Activated CD4-positive, CD25-positive, alpha-beta regulatory T cell treated with anti-CD3 and anti-CD28 coated beads, Interleukin-2, amount 50 U/mL, for 72 hours (primary cell): ENCODE measurements at places on chromosomes 13 and 19.

GRCh38 chr19:772730-773436 lies 22.0 kb downstream of the MISP start:
- DNase-seq, result no peak

DNA sequence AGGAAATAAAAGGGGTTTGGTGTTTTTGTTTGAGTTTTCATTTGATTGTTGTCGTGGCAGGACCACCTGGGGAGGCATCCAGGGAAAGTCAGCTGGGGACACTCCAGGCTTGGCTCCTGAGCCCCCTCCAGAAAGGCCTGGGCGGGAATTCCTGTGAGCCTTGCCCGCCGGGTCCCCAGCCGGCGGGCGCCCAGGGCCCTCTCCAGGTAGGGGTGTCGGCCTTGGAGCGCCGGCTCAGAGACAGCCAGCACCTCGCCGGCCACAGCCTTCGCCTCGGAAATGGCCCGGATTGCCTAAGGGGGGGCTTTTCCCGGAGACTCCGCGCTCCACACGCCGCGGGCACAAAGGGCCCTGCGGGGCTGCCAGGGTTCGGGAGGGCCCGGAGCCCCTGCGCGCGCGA lies 125.0 kb downstream of the TNFRSF19 start:
- DNase-seq, result no peak

DNA sequence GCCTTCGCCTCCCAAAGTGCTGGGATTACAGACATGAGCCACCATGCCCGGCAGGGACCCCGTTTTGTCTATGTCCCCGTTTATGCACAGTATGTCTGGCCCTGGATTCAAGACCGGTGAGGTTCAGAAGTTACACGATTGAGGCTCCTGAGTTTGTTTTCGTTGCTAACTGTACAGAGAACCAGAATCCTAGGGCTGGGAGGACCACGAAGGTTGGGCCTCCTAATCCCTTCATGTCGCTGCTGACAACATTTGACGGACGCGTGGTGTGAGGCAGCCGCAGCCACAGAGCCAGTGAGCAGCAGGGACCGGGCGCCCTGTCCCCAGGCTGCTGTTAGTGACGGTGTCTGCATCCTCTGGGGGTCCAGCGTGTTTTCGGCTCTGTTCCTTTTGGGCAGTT lies 91.4 kb downstream of the ATP11A start:
- DNase-seq, result no peak

DNA sequence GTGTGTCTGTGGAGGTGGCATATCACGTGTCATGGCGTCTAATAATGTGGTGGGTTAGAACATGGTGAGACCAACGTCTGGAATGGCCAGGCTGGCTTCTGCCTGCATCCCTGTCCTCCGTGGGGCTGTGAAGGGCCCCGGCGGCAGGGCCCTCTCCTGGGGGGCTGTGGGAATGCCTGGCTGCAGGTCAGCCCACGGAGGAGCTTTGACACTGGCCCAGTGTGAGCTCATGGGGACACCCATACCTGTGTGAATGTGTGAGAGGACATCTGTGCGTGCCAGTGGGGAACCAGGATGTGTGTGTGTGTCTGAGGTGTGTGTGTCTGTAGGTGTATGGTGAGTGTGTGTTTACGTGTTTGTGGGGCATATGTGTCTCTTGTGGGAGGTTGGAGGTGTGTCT lies 300.1 kb downstream of the TEX29 start:
- DNase-seq, result no peak

DNA sequence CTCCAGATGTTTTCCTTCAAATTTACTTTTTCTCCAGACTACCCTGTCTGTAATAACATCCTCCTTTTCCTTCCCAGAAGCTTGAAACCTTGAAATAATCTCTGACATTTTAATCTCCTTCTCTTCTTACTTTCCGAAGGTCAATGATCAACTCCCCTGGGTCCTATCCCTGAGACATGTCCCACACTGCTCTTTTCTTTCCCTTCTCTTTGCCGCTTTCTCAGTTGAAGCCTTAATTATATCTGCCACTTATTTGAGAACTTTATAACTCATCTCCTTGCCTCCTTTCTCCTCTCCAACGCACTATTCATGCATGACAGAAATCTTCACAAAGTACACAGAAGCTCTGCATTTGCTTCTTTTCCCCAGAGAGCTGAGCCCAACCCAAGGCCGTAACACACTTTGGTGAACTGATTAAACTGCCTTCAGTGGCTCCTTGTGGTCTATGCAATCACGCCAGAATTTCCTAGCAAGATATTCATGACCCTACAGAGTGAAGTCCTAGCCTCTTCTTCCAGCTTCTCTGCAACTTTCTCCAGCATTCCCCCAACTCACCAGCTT lies 9.2 kb upstream of the WASF3 start:
- DNase-seq, result no peak
